ENCODE measurements at places on chromosomes 2 and 18.

DNA sequence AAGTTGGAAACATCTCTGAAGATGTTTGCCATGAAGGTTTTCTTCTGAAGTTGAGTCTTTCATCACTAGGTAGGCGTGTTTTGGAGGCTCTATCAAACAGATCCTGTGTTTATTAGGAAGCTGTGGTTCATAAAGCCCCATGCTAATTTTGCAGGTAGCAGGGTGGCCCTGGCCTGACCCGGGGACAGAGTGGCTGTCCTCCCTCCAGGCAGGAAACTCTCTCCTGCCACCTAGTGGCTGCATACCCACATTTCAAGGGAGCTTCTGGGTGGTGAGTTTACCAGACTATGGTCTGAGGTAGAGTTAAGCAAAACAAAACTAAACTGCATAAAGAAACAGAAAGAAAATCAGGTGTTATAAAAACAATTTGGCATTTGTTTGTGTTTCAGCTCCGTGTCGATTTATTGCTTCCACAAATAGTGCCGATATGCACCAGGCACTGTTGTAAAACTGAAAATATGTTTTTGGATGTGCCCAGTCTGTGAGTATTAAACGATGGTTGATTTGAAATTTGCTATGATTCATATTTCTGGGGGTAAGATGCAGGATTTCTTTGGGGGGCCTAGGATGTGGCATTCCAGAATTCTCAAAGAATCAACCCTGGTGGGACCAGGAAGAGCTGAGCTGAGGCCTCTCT lies 26.0 kb upstream of the IL37 start:
- DNase-seq: peak; percentile 61

DNA sequence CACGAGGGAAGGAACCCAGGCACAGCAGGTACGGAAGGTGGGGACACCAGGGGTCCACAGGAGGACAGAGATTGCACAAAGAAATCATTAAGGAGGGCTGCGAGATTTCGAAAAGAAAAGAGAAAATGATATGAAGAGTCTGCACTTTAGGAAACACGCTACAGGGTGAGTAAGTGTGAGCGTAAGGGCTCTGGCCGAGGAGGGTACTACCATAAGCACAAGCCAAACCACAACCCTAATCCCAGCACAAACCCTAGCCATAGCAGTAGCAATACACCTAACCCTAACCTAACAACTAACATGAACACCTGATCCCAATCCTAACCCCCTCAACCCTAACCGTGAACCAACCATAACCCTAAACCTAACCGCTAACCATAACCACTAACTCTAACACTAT lies 104.0 kb downstream of the ZNF516 start:
- DNase-seq: no peak

GRCh38 chr2:126761981-126762878 lies 106.3 kb downstream of the GYPC start:
- DNase-seq: peak; percentile 61

DNA sequence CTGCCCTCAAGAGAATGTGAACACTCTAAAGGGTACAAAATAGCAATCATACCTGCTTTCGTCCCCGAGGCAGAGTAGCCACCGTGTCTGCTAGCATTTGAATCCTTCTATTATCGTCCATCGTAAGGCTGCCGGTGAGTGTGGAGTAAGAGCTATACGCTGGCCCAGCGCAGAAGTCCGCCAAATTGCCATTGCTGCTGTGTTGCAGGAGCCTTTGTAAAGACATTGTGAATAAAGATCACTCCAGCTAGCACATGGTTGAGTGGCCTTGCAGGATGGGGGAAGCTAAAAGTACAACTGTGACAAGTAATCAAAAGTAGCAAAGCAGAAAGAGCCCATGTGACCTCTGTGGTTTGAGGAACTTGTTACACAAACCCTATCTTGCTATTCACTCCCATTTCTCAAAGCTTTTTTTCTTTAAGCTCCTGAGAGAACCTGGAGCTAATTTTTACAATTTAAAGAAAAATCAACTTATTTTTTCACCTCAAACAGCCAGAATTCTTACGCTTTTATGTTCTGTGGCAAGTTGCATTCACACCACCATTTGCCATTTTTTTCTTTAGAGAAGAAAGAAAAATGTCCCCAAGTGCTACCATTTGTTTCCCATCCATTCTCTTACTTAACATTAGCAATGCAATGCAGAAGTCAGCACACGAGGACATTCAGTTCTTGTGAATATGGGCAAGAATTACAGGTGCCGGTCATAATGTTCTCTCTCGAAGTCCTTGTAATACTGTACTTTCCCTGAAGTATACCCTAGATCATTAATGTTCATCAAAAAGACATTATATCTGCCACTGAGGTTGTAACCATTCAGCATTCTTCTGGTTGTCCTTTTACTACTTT lies at the start of gene CYTIP:
CYTIP (minus strand) TSS at position 295 of the 846 bp plus-strand sequence; CDS start at position 226, 69 bp downstream.
- peak; percentile 87 for DNase-seq

DNA sequence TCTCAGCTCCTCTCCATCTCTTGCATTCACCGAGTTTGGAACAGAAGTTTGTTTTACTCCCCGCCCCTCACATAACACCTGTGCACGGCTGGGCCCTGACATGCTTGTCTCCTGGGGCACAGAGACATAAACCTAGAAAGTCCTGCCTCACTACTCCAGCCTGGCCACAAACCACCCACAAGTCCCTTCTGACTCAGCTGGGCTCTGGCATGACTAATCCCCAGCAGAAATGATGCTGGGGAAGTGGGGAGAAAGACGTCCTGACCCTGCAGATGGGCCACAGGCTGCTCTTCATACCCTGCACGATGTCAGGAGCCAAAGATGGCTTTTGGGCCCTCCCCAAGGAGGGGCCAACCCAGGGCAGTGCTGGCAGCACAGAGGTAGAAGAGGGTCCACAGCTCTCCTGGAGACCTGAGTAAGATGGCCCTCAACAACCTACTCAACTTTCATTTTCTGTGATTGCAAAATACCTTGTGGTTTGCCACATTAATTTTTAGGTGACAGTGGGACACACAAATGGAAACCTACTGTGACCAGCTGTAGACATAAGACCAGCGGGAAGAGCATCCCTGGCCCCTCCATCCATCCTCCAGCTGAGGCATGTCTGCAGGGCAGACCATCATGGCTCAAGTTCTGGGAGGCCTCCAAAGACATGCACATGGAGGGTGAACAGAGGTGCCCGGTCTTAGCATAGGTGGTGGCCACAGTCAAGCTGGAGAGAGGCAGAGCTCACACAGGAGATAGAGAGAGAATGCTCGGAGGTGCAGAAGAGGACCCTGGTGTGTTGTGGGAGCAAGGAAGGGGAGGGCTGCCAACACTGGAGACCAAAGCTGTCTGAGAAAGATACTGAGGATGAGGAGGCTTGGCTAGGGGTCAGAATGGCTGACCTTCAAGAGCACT lies 40.0 kb downstream of the DNMT3A start:
- DNase-seq: peak; percentile 72

GRCh38 chr2:65033178-65033577 lies 23.0 kb upstream of the CEP68 start:
- DNase-seq: no peak

DNA sequence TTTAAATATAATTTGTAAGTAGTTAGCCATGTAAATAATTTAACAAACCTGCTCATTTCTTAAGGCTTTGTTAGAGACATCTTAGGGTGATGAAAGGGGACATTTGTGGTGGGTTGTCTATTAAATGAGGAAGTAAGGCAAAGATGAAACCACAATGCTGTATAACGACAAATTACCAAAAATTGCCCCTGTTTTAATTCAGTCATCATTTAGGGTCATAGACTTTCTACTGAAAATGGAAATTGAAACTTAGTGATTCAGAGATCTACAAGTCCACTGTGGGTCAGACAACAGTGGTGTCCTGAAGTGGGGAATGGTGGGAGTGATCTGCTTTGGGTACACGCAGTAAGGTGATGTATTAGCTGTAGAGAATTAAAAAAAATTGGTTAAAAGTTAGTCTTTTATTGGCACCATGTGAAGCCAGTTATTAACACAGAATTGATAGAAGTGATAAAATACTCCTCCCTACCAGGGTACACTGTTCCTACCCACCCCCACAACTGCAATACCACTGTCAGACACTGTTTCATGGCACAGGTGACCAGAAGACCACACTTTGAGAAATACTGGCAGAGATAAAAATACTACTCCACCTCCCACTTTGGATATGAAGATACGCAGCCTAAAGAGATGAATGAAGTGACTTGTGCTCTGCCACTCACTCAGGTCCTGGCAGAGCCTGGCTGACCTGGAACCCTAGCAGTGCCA lies 13.4 kb downstream of the CERS6 start:
- no peak for DNase-seq

DNA sequence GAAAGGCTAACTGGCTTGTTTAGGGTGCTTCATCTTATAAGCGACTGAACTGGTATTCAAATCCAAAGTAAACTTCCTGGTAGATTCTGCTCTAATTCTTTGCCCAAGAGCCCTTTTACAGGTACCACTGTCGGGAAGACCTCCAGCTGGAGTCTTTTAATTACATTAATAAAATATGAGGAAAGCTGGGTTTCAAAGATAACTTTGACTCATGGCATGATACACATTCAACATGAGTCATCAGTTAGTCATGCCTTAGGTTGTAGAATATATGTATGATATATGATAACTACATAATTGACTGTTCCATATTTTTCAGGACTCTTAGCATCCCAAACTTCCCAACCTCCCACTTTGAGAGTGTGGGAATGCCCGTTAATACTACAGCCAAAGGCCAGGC lies 32.3 kb downstream of the ZCCHC2 start:
- DNase-seq: no peak

- DNase-seq: no peak
These were observed 43.5 kb upstream of the ZNF397 start for GRCh38 chr18:35197296-35197695.

GRCh38 chr18:9803063-9803697 lies 82.6 kb upstream of the TXNDC2 start:
- no peak for DNase-seq

DNA sequence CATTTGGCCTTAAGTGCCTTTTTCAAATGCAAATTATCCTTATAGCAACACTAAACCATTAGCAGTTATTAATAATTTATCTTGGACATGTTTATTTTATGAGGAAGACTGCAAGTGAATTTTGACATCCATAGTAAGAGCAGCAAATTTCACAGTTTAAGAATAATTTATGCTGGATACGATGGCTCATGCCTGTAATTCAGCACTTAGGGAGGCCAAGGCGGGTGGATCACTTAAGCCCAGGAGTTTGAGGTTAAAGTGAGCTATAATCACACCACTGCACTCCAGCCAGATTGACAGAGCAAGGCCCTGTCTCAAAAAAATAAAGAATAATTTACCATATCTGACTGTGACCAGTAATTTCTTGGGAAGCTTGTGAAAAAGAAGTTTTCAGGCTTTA lies 286.2 kb downstream of the TMX3 start:
- no peak for DNase-seq

DNA sequence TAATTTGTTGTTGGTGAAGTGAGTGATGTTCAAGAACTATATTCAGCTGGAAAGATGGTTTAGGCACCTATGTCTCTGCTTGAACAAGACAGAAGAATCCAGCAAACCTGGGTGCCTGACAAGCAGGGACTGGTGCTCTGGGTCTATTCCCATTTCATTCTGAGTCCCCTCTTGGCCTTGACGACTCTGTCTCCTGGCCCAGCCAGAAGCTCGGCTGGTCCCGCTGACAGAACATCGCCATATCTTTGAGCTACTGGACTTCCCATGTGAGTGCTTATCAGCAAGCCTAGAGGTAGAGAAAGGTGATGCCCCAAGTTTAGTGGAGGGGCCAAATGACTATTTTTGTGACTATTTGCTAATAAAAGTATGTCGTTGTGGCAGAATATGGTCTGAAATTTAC lies 48.2 kb downstream of the SDC1 start:
- DNase-seq: no peak

GRCh38 chr18:11785444-11786055 lies 65.7 kb upstream of the CHMP1B start:
- DNase-seq: no peak

- no peak for DNase-seq
These were observed 249.4 kb downstream of the HDAC4 start for GRCh38 chr2:239151201-239152131.

- DNase-seq: no peak
These were observed 100.1 kb downstream of the WDPCP start for GRCh38 chr2:63488118-63488713.
